Stomach (tissue), 19 donors: ENCODE measurements at places on chromosomes 2 and 18. TPM values are rescaled to one million over a fixed set of nuclear protein-coding genes. Genes with fewer than 3 reads are reported as not detected.

DNA sequence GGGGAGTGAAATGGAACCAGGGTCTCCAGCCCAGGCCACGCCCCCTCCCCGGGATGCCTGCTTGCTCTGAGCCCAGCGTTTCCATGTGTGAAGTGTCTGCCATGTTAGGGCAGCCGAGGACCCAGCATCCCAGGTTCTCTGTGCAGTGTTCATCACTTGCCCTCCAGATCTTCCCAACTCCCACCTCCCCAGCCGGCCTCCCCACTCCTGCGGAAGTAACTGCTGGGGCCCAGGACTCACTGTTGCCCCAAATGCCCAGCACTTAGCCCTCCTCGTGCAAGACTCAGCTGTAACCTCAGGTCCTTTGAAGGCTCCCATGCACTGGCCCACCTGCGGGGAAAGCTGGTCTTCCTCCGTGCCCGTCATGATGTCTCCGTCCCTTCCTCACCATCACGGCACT is 9.7 kb upstream of the PXDN start:
- no peak for DNase-seq

The KCNIP3 gene
- total RNA-seq = not detected

GRCh38 chr2:37590119-37590571 is 81.3 kb downstream of the CDC42EP3 start:
- DNase-seq = no peak

The UGT1A5 gene
- 0.37 TPM for total RNA-seq

- no peak for DNase-seq
Observed at GRCh38 chr2:188512456-188512855, 220.8 kb downstream of the GULP1 start.

DNA sequence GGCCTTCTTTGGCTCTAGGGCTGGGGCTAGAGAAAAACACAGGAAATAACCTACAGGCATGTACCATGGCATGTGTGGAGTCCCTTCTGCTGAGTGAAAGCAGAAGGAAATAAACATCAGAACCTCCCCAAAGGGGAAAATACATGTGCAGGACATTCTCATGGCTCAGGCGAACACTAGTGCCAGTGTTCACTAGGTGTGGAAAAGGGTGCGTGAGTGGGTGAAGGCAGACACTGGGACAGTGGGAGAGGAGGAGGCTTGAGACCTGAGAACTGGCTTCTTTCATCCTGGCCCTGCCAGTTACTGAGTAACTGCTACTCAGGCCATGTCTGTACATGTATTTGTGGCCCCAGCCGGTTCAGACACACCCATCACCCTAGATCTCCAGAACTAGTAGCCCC is 268.2 kb downstream of the PRKCE start:
- DNase-seq = no peak

DNA sequence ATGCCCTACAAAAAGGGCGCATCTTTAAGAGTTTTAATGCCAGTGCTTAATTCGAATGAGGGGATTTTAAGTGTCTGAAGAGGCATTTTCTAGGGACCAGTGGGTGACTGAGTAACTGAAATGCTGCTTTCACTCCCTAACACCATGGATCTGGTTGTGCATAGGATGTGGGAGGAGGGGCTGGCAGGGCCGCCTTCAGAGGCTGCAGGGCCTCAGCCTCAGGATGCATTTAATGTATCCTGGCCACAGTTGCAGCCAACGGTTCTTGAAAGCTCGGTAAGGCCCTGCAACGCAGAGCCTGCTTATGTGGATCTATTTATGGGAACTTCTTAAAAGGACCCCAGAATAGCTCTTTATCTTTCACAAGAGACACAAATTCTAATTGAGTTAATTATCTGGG is 25.8 kb upstream of the IL18RAP start:
- DNase-seq = no peak
